ENCODE measurements at places on chromosomes 12 and 14. TPM values are rescaled to one million over a fixed set of nuclear protein-coding genes. Genes with fewer than 3 reads are reported as not detected.

DNA sequence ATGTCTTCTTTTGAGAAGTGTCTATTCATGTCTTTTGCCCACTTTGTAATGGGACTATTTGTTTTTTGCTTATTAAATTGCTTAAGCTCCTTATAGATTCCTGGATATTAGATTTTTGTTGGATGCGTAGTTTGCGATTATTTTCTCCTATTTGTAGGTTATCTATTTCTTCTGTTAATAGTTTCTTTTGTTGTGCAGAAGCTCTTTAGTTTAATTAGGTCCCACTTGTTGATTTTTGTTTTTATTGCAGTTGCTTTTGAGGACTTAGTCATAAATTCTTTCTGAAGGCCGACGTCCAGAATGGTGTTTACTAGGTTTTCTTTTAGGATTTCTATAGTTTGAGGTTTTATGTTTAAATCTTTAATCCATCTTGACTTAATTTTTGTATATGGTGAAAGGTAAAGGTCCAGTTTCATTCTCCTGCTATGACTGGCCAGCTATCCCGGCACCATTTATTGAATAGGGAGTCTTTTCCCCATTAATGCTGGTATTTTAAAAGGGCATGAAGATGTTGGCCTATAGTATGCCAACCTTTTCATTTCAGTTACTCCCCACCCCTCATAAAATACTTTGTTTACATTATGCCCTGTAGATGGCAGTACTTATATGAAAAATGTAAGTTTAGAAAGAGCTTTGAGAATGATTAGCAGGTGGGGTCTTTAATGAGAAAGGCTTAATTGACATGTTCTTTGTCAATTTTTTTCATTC is 62.9 kb upstream of the PSMA6 start:
- peaks cover 39% of the 10 kb centered on the region for H3K4me1 ChIP-seq
- H3K27me3 ChIP-seq = no peaks in the 10 kb centered on the region
- no peak overlapping the region for H3K27ac ChIP-seq
- H3K4me3 ChIP-seq = no peak overlapping the region
- peaks cover 4% of the 10 kb centered on the region for H3K36me3 ChIP-seq

- no peaks in the 10 kb centered on the region for H3K4me1 ChIP-seq
- H3K27me3 ChIP-seq = no peaks in the 10 kb centered on the region
- DNase-seq = no peak
- H3K4me3 ChIP-seq = no peak overlapping the region
- H3K27ac ChIP-seq = no peak overlapping the region
- no peaks in the 10 kb centered on the region for H3K36me3 ChIP-seq
Measured at GRCh38 chr12:65432651-65433050, 154.2 kb downstream of the MSRB3 start.

INHBE gene
- 0.22 TPM for total RNA-seq

DNA sequence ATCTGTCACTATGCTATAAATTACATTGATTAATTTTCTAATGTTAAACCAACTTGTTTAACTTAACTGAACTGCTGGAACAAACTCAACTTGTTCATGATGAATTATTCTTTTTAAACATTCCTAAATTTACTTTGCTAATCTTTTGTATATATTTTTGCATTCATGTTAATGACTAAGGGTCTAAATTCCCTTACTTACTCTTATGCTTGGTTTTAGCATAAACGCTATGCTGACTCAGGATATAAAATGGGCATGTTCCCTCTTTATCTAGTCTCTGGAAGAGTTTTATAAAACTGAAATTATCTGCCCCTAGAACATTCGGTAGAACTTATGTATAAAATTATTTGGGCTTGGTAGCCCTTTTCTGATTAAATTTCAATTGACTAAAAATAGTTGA is 342.8 kb upstream of the DIO2 start:
- no peak for DNase-seq
- no peak overlapping the region for H3K27ac ChIP-seq
- H3K36me3 ChIP-seq = no peaks in the 10 kb centered on the region
- H3K4me1 ChIP-seq = no peaks in the 10 kb centered on the region

- H3K4me1 ChIP-seq = no peaks in the 10 kb centered on the region
- H3K36me3 ChIP-seq = no peaks in the 10 kb centered on the region
- H3K27ac ChIP-seq = no peak overlapping the region
- H3K4me3 ChIP-seq = no peak overlapping the region
- H3K27me3 ChIP-seq = no peaks in the 10 kb centered on the region
- DNase-seq = no peak
Measured at GRCh38 chr12:86407620-86408208, 151.5 kb upstream of the MGAT4C start.
